GM23248 (cell line): ENCODE measurements at places on chromosomes 13 and 19. TPM values are rescaled to one million over a fixed set of nuclear protein-coding genes. Genes with fewer than 3 reads are reported as not detected.

The MEIS3 gene
- total RNA-seq: 51.5 and 56.1 TPM in 2 replicates

DNA sequence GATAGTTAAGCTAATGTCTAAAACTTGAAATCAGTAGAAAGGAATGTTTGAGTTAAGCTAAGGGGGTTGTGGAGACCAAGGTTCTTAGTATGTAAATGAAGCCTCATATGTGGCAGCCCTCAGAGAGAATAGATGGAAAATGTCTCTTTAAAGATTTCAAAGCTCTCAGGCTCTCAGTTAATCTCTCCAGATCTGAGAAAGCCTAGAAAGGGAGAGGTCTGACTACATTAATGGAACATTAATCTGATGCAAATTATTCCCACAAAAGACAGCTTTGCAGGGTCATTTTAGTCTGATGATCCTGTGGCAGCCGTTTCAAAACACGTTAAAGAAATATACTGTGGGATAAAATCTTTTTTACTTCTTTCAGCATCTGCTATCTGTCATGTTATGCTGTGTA, 267.0 kb downstream of the SLC7A1 start:
- H3K36me3 ChIP-seq: no peaks in the 10 kb centered on the region
- H3K27me3 ChIP-seq: no peaks in the 10 kb centered on the region
- no peaks in the 10 kb centered on the region for H3K4me1 ChIP-seq
- DNase-seq: no peak
- no peak overlapping the region for H3K27ac ChIP-seq
- no peak overlapping the region for H3K4me3 ChIP-seq

DNA sequence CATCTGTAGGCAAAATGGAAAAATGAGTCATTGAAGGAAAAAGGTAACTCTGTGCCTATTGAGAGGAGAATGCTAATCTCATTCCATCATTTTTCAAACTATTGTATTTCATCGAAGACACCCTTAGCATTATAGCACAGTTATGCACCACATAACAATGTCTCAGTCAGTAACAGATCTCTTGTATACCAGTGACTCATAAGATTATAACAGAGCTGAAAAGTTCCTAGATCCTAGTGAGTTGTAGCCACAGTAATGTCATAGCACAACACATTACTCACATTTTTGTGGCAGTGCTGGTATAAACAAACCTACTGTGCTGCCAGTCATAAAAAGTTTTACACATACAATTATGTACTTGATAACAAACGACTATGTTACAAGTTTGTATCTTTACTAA, 1077.6 kb downstream of the DIAPH3 start:
- no peaks in the 10 kb centered on the region for H3K27me3 ChIP-seq
- H3K4me3 ChIP-seq: no peak overlapping the region
- H3K4me1 ChIP-seq: no peaks in the 10 kb centered on the region
- no peak for DNase-seq
- no peaks in the 10 kb centered on the region for H3K36me3 ChIP-seq

DNA sequence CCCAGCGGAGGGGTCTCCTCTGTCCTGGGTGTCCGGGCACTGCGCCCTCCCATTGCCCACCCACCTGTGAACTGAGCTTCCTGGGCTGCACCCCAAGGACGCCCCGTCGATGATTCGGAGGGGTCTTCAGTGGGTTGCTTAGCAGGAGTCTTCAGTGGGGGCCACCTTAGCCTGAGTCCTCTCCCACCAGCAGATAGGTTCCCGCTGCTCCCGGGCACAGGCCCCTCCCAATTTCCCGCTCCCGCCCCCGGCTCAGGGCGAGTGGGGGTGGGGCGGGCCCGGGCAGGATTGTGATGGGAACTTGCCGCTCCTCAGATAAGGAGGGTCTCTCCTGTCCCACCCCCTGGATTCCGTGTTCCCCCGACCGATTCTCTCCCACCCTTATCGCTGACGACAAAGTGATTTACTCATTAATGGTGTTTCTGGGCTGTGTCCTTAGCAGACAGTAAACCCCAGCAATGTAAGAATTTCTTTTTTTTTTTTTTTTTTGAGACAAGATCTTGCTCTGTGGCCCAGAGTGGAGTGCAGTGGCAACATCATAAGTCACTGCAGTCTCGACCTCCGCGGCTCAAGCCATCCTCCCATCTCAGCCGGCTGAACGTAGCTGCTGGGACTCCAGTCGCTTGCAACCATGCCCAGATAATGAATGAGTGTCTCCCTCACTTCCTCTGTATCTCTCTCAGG, 655 bp upstream of the S1PR5 start:
- H3K36me3 ChIP-seq: no peaks in the 10 kb centered on the region
- H3K4me3 ChIP-seq: peak overlapping the region; percentile 65
- no peaks in the 10 kb centered on the region for H3K4me1 ChIP-seq

DNA sequence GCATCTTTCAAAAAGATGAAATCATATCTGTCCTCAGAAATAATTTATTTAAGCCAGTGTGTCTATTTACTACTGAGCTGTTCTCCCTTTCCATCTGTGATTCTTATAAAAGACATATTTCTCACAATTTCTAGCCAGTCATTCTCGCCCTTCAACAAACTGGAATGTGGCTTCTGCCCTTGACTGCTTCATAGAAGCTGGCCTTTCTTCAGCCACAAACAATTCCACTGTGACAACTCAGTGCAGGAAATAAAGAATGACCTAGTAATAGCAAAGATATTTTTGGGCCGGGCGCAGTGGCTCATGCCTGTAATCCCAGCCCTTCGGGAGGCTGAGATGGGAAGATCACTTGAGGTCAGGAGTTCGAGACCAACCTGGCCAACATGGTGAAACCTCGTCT, 655.5 kb downstream of the PCDH9 start:
- peak; percentile 0 for DNase-seq
- no peak overlapping the region for H3K27ac ChIP-seq
- no peaks in the 10 kb centered on the region for H3K4me1 ChIP-seq

DNA sequence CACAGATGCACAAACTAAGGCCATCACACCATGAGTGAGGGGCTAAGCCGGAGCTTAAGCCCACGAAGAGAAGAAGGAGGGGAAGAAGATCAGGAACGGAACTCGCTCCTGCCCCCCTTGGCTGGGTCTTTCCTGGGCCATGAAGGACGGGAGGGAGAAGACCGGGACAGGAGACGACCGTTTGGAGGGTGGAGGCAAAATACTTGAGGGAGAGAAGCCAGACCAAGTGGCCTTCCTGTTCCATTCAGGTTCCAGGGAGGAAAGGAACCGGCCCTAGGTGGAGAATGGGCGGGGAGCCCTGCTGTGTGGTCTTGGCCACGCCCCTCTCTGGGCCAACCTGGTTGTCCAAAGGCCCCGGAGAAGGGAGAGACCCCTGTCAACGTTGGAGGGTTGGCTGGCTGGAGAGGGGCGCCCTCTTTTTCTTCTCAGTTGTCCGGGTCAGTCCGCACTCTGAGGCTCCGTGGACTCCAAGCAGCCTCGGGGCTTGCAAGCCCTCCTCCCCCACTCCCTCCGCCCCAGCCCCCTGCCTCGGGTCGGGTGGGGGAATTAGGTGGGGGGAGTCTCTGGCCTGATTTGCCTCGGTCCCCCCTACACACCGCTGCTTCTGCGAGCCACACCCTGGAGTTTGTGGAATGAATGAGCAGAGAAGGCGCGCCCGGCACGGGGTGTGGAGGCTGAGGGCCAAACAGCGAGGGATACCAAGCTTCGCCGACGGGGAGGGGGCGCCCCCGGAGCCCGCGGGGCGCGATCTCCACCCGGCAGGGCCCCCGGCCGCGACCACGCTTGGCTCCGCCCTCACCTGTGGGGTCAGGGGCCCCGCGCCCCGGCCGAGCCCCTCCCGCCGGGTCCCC, 757 bp downstream of the FBN3 start:
- H3K4me1 ChIP-seq: no peaks in the 10 kb centered on the region
- H3K27me3 ChIP-seq: peaks cover 22% of the 10 kb centered on the region
- no peak overlapping the region for H3K4me3 ChIP-seq
- H3K36me3 ChIP-seq: no peaks in the 10 kb centered on the region
- no peak for DNase-seq

The CEACAM7 gene
- total RNA-seq: not detected in 2 replicates

The ANGPTL8 gene
- 1.7 TPM in 1 of 2 replicates, not detected in the other for total RNA-seq

DNA sequence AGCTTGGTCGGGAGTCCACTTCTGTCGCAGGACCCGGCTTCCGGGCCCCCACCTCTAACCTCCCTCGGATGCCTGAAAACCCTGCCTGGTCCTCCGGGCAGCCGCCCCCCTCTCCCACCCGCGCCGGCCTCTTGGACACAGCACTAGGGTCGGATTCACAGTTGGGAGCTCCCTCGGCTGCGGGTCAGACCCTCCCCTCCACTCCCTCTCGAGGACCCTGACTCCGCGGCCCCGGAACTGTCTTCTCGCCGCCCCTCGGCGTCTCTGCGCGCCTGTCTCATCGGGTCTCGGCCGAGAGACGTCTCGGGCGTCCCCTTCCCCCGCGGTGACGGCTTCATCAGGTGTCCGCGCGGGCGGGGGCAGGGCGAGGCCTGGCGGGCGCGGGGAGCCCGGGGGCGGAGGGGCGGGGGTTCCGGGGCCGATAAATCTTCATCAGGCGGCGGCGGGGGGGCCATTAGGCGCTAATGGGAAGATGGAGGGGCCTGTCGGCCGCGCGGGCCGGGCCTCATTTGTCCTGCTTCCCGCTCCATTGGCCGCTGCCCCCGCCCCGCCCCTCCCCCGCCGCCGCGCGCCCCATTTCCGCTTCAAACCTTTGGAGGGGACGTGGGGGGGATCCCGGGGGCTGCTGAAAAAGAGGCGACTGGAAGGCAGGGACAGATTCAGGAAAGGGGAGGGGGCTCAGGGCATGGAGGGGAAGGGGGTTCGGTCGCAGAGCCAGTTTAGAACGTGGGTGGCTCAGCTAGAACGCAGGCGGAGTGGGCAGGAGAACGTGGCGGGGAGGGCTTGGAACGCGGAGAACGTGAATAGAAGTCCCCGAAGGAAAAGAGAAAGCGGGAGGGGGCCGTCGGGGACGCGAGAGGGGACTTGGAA, 11.8 kb upstream of the ERFL start:
- no peak overlapping the region for H3K27ac ChIP-seq
- DNase-seq: peak; percentile 52
- peaks cover 7% of the 10 kb centered on the region for H3K4me1 ChIP-seq
- no peaks in the 10 kb centered on the region for H3K36me3 ChIP-seq

The ZNF302 gene
- 18.4 and 23.9 TPM in 2 replicates for total RNA-seq

GRCh38 chr19:11018763-11019162, 57.9 kb downstream of the SMARCA4 start:
- no peak overlapping the region for H3K4me3 ChIP-seq
- DNase-seq: no peak
- no peaks in the 10 kb centered on the region for H3K4me1 ChIP-seq
- H3K27ac ChIP-seq: no peak overlapping the region
- peaks cover under 1% of the 10 kb centered on the region; the same call in 1 of the 2 replicates for H3K36me3 ChIP-seq
- H3K27me3 ChIP-seq: no peaks in the 10 kb centered on the region

- H3K4me3 ChIP-seq: no peak overlapping the region
- no peaks in the 10 kb centered on the region for H3K4me1 ChIP-seq
- peaks cover 29% of the 10 kb centered on the region for H3K27me3 ChIP-seq
Measured at GRCh38 chr13:45865414-45865813, 13.9 kb upstream of the SIAH3 start.

DNA sequence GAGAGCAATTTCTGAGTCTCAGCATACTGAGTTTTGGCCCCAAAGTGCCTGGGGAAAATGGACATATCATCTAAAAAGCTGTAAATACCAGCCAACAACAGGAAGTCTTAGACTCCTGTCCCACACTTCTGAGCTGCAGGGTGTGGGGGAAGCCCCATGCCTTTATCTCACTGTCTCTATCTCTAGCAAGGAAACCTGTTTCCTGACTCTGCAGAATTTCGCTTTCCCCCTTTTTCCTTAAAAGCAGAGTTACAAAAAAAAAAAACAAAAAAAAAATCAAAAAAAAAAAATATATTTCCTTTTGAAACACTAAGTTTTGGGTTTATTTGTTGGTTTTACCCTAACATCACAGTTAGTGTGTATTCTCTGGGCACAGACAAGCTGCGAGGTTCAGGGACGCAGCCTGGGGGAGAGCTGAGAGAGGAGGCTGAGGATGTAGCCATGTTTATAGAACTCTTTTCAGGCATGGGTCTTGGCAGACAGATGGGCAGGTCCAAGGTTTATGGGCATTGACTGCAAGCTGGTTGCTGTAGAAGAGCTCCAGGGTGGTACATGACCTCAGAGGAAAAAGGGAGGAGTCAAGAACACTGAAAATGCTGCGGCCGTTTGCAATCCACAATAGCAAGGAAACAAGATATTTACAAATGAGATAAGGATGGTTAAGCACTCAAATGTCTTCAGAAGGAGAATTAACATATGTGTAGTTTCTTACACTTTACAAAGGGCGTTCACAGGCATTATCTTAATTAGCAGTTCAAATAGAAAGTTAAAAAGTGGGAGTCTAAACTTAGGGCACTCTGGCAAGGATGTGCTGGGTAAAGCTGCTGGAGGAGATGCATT, 4.9 kb downstream of the MBNL2 start:
- H3K27me3 ChIP-seq: no peaks in the 10 kb centered on the region
- peaks cover 3% of the 10 kb centered on the region; the same call in 1 of the 2 replicates for H3K36me3 ChIP-seq
- no peak overlapping the region; the same call in 1 of the 2 replicates for H3K27ac ChIP-seq
- H3K4me3 ChIP-seq: peak overlapping the region; percentile 91

GRCh38 chr19:1244693-1245451, 3.3 kb downstream of the ATP5F1D start:
- peaks cover 1% of the 10 kb centered on the region; the same call in 1 of the 2 replicates for H3K36me3 ChIP-seq
- peak; percentile 65 for DNase-seq
- peak overlapping the region; percentile 67 for H3K27ac ChIP-seq
- peaks cover 37% of the 10 kb centered on the region for H3K4me1 ChIP-seq
- no peaks in the 10 kb centered on the region for H3K27me3 ChIP-seq

GRCh38 chr13:80196756-80197155, 144.2 kb downstream of the SPRY2 start:
- no peak overlapping the region for H3K4me3 ChIP-seq
- H3K4me1 ChIP-seq: peaks cover 16% of the 10 kb centered on the region
- peak; percentile 67 for DNase-seq
- no peaks in the 10 kb centered on the region for H3K36me3 ChIP-seq

GRCh38 chr13:114129649-114130062, 2.8 kb downstream of the RASA3 start:
- peak overlapping the region; percentile 93 for H3K4me3 ChIP-seq
- no peaks in the 10 kb centered on the region for H3K36me3 ChIP-seq
- H3K4me1 ChIP-seq: peaks cover 27% of the 10 kb centered on the region
- no peak for DNase-seq
